GM12878 (cell line): ENCODE measurements at places on chromosomes 12 and 14.

DNA sequence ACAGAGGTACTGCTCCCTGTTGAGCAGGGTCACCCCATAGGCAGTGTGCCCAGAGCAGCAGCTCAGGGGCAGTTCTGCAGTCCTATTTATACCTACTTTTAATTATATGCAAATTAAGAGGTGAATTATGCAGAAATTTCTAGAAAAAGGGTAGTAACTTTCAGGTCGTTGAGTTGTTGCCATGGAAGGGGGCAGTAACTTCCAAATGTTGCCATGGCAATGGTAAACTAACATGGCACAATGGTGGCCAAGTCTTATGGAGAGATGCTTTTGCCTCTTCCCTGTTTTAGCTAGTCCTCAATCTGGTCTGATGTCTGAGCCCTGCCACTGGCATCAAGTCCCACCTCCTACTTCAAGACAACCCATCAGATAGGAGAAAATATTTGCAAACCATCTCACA is 30.4 kb upstream of the P2RX7 start:
- DNase-seq = no peak

DNA sequence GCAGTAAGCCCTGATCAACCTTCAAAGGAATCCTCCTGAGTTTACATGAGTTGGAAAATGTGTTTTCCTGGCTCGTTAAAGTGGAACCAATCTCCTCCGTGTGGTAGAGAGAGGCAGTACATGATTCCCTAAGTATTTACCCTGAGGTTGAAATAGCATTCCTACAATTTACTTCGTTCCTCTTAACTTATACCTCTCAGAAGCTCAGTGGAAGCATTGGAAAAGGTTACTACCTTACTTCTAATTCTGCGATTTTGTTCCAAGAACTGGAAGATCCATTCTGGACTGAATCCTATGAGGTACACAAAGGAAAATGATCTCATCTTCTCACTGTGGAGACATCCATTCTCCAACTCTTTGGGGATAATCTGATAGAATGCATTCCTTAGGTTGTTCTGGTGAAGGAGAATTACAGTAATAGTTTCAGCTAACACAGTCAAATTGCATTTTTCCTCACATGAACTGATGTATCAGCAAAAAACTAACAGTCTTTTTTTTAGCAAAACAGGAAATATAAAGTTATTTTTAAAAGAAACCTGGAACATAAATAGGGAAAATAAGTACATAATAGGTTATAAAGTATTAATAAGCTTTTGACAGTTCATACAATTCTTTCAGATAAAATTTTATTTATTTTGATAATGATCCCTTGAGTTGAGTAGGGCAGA is 475.6 kb downstream of the PDZRN4 start:
- no peak for DNase-seq

DNA sequence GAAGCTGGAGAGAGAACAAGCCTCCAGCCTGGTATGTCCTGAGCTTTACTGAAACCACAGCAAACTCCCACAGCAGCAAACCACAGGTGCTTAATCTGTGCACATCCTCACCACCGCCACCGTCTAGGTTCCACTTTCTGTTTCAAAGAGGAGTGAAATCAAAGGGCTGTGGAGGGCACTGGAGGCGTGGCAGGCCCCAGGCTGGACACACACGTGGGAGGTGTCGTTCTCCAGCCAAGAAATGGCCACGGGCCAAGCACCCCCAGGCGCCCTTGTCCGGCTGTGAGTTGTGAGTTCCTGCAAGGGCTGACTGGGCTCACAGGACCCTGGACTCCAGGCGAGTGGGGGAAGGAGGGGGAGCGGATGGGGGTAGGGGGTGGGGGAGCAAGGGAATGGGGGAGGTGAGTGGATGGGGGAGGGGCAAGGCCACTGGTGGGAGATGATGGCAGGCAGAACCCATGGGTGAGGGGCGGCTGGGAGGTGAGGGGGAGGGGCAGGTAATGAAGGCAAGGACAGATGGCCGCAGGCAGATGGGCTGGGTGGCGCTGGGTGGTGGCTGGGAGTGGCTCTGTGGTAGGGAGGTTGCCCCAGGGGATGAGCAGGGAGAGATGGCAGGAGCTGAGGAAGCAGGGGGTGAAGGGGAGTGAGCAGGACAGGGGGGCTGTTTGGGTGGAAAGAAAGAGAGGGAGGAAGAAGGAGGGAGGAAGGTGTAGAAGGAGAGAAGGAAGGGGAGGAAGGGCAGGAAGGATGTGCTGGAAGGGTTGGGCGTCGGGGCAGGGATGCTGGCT is 86.7 kb downstream of the NCOR2 start:
- DNase-seq = peak; percentile 84

DNA sequence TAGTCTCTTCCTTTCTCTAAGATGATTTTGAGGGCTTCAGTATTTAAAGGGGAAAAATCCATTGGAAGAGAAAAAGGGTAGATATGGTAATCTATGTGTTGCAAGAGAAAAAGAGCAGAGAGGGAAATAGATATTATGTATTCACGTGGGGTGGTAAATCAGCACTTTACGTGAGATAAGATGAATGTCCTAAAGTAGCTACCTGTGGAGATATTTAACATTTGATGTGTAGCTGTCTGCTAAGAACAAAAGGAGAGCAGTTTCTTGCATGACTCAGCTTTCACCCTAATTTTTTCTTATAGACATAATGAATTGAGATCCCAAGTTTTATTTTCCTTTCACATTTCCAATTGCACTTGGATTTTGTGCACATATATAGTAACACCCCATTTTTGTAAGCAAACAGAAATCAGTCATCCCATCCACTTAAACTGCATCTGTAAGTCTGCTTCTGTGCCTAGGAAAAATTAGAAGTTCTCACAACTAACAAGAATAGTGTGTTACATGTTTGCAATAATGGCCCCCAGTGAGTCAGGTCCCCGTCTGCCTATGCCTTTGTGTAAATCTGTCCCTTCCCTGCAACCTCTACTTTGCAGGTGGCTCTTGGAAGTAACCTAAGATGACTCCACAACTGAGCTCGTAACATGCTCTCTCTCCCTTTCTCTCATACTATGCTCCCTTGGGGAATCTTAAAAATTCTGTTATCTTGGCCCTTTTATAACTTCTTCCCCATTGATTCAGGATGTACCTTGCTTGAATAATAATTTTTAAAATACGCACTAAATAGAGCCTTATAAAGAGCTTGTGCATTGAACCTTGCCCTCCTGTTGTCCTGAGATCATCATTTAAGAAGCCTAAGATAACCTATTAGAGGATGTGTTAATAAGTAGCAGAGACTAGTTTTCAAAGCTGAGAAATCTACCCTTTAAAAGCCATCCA is 3.7 kb downstream of the TMTC3 start:
- no peak for DNase-seq

- DNase-seq = no peak
Observed at GRCh38 chr14:75023108-75023507, 20.4 kb downstream of the EIF2B2 start.

GRCh38 chr12:75628916-75629315 is 117.5 kb upstream of the KRR1 start:
- DNase-seq = no peak
